ENCODE measurements at places on chromosomes 12 and 14.

GRCh38 chr14:68507544-68508081 is 285.3 kb downstream of the ZFP36L1 start:
- no peaks in the 10 kb centered on the region for H3K36me3 ChIP-seq
- H3K4me1 ChIP-seq = peaks cover 49% of the 10 kb centered on the region
- no peaks in the 10 kb centered on the region for H3K27me3 ChIP-seq
- no peak for DNase-seq
- H3K27ac ChIP-seq = no peak overlapping the region

GRCh38 chr12:49645146-49646039 is 22.0 kb downstream of the PRPF40B start:
- H3K36me3 ChIP-seq = peaks cover 93% of the 10 kb centered on the region
- H3K4me1 ChIP-seq = no peaks in the 10 kb centered on the region
- H3K27ac ChIP-seq = peak overlapping the region; percentile 29
- no peak overlapping the region for H3K4me3 ChIP-seq
- H3K27me3 ChIP-seq = no peaks in the 10 kb centered on the region

DNA sequence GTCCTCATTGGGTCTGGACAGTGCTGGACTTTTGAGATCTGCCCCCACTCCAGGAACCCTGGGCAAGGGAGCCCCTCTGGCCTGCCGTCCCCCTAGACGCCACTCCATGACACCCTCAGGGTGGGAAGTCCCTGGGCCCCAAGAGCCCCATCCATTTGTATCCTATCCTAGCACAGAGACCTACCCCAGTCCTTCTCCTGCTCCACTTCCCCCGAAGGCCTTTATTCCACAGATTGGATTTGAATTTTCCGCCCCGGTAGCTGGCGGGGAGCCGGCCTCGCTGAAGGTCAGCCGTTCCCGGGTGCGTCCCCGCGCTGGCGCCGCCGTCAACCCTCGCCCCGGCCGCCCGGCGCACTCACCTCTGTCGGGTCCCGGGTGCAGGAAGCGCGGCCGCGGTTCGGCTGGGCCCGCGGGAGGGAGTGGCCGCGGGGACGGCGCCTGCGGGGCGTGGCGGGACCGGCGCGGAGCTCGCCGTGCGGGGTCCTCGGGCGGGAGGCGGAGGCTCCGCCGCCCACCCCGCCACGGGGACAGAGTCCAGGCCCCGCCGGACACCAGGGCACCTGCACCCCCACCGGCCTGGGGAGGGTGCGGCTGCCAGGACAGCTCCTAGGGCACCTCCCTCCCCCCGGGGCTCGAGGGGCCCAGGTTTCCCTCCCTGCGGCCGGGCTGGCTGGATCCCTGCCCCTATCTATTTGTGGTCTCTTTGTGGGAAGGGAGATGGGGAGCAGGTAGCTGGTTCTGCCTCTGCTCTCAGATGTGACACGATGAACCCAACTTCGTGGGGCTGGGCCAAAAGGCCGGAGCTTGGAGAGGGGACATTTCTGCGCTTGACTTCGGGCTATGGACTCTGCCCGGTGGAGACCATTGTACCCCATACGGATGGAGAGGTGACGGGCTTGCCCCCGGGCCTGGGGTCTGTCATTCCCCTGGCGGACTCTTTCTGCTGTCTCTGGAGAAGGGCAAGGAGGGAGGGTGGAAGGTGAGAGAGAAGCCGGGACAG is 19.9 kb upstream of the GPR68 start:
- H3K4me3 ChIP-seq = peak overlapping the region; percentile 22
- no peak overlapping the region for H3K27ac ChIP-seq
- peaks cover 14% of the 10 kb centered on the region for H3K4me1 ChIP-seq
- H3K27me3 ChIP-seq = peaks cover 28% of the 10 kb centered on the region
- DNase-seq = no peak

DNA sequence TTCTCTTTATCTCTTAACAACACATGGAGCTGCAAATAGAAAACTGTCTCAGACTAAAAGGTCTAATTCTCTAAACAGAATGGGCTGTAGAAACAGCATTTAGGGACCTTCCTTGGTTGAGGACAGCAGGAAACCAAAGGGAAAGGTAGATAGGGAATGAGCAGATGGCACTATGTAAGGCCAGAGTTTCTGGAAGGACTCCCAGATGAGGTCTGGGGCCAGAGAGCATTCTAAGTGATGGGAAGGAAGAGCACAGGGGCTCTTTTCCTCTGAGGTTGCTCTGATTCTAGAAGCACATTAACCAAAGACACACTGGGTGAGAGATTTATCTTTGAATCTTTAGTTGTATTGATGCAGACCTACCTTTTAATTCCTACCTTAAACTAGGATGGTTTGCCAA is 79.4 kb downstream of the TPH2 start:
- no peak overlapping the region for H3K4me3 ChIP-seq
- no peak for DNase-seq
- H3K36me3 ChIP-seq = no peaks in the 10 kb centered on the region
- H3K27ac ChIP-seq = no peak overlapping the region
- H3K4me1 ChIP-seq = no peaks in the 10 kb centered on the region

DNA sequence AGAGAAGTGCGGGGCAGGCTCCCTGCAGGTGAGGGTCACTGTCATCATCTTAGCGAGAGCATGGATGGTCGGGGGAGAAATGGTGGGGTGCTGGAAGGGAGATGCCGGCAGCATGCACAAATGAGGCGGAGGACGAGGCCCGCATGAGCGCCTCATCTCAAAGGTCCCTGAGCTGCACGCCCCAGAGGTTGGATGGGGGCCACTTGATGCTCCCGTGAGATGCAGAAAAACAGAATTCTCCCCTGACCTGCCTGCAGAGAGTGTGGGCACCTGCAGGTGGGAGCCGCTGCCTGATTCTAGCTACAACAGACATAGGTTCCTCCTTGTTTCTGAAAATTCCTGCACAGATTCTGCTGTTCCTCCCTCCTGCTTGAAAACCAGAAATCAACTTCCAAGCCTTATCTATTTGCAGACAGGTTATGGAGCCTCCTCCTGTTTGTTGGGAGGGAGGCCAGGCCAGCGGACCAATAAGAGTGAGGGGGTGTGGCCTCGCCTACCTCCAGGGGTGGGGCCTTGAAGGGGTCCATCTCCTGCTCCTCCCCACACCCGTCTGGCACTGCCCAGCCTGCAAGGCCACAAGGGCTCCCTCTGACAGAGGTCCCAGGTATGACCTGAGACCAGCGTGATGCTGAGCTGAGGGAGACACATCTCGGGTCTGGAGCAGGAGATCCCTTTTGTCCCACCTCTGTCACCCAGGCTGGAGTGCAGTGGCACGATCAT is 67.2 kb downstream of the KDM2B start:
- H3K4me1 ChIP-seq = no peaks in the 10 kb centered on the region
- H3K4me3 ChIP-seq = no peak overlapping the region
- DNase-seq = no peak
- peaks cover 2% of the 10 kb centered on the region for H3K36me3 ChIP-seq
- no peaks in the 10 kb centered on the region for H3K27me3 ChIP-seq
